ENCODE measurements at places on chromosomes 13 and 19.

DNA sequence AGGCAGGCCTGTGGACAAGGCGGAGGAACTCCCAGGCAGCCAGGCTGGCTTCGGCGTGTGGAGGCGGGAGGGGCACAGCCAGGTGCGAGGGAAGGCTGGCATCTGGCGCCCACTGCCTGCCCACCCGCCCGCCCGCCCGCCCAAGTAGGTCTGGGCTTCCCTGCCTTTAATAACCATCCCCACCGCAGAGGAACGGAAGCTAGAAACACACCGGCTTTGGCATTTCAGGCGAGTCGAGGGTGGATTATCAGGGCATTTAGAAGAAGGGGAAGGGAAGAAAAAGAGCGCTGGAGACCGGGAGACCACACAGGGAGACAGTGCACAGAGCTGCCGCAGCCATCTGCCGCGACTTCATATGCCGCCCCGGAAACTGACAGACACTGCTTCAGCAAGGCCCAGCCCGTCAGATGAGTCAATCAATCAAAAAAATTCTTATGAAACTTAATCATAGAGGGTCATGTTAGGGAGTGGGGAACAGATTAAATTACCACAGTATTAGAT is 199.7 kb downstream of the TSHZ3 start:
- no peak for DNase-seq

DNA sequence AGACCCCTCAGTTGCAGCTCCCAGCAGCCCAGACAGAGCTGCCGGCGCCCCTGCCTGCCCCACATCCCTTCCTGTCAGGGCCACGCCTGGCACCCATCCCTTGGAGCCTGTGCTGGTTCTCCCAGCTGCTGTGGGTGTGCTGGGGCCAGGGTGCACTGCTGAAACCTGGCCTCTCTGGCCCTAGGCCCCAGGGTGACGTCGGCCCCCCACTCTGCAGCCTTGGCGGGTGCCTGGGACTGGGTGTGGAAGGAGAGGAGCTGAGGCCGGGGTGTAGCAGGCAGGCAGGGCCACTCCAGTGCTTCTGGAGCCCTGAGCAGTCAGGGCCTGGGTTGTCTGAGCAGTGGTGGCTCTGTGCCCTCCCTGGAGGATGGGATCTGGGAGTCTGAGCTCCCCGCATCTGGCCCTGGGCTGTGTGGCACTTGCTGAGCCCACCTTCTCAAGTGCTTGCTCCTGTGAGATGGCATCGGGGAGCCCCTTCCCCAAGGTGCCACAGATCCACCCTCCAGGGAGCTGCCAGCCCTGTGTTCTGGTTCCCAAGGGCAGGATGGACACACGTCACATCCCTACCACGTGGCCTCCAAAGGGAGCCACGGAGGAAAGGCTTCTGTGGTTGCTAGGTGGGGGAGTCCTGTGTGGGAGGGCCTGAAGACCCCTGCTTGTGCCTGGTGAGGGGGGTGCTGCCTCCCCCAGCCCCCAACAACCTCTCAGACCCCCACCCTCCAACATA is 5.2 kb downstream of the PLEKHJ1 start:
- DNase-seq: no peak

DNA sequence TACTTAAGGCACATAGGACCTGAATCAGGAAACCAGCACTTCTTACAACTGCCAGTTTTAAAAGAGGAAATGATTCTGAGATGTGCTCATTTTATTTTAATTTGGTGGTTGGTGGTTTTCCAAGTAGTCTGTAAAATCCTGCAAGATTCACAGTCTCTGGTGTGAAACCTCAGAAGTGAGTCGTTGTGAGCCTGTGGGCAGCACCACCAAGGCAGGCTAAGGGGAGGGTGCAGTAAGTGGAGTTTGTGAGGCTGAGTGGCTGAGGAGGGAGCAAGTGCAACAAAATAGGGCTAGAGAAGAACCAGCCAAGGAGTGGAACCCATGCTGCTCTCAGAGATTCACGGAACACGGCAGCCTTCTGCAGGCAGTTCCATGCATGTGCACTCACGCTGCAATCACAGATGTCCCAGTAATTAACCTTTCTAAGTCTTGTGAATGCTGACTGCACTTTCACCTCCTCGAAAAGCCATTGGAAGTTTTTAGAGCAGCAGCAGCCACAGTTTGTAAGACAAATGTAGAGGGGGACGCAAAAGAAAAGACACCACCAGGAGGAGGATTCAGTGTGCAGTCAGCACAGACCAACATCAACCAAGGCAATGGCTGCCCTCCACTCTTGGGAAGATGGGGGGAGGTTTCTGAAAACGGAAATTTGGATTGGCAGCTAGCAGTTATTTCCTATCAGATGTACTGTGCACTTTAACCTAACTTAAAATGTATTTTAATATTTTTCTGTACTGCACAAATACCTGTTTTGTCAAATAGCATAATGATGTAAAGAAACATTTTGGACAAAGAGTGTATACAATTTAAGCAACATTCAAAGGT is 44.9 kb downstream of the ESD start:
- peak; percentile 68 for DNase-seq

GRCh38 chr13:34411177-34411576 is 530.9 kb upstream of the NBEA start:
- DNase-seq: no peak

GRCh38 chr13:112341976-112342735 is 34.0 kb upstream of the SPACA7 start:
- DNase-seq: no peak
